ENCODE measurements at places on chromosomes 13 and 19. TPM values are rescaled to one million over a fixed set of nuclear protein-coding genes. Genes with fewer than 3 reads are reported as not detected.

DNA sequence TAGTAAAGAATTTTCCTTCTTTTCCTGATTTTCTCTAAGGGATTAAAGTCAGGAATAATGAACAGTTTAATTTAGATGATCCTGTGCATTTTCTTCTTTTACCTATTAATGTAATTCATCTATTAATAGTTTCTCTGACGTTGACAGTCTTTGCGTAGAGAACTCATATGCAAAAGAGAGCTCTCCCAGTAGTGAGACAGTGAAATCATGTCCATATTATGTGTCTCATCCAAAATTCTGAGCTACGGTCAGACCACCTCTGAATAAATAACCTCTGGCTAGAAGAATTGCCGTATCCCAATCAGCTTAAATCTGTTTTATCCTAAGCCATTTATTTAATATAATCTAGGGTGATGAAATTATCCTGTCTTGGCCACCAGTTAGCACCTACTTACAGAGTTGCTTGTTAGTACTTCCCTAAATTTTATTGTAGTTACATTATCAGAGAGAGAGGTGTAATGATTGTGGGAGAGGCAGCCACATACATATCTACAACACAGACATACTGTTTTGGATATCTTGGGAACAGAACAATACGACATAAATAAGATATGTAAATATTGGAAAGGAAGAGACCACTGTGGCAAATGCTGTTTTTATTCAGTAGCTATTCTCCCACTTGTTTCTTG lies 30.7 kb downstream of the PDS5B start:
- DNase-seq = no peak

ZNF586 gene
- 18.5 TPM for total RNA-seq

DNA sequence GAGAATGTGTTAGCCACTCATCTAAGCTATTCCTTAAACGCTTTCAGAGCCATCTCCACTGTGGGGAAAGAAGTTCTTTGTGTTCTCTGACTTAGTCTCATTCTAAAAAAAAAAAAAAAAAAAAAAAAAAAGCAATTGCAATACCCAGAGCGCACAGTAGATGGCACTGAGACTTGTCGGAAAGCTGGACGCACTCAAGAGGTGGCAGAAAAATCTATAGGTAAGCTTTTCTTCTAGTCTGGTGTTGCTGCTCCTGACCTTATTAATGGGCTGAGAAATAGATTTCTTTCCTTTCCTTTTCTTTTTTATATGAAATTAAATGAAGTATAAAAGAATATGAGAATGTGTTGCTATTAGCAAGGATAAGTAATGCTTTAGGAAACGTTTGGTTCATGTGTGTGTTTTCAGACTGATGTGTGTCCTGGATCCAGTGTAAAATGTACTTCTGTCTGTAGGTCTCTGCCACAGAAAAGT lies 4.7 kb upstream of the GJB2 start:
- no peak for DNase-seq

ILF3 gene
- 297 TPM for total RNA-seq

DNA sequence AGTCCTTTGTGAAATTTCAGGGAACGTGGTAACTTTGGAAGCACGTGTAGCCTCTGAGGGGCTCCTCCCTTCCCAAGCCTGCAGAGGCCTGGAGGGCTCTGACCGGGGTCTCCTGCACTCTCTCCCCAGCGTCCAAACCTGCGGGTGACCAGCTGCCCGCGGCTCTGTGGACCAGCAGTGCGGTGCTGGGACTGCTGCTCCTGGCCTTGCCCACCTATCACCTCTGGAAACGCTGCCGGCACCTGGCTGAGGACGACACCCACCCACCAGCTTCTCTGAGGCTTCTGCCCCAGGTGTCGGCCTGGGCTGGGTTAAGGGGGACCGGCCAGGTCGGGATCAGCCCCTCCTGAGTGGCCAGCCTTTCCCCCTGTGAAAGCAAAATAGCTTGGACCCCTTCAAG lies 2.7 kb upstream of the TPGS1 start:
- DNase-seq = no peak

GRCh38 chr13:110797230-110797877 lies 83.9 kb downstream of the ING1 start:
- DNase-seq = no peak

Data from activated T-cell treated with anti-CD3 and anti-CD28 coated beads, Interleukin-2, amount 50 U/mL, for 72 hours (primary cell).